Smooth muscle cell of the pulmonary artery (primary cell): ENCODE measurements at places on chromosomes 13 and 19. TPM values are rescaled to one million over a fixed set of nuclear protein-coding genes. Genes with fewer than 3 reads are reported as not detected.

Gene NOVA2
- 0.20 and 1.1 TPM in 2 replicates for total RNA-seq

Gene CD22
- 0.40 and 0.78 TPM in 2 replicates for total RNA-seq

Gene EDDM13
- not detected in 2 replicates for total RNA-seq

Gene MARCHF2
- 70.0 and 76.5 TPM in 2 replicates for total RNA-seq

Gene ZNF878
- 0.07 and 0.20 TPM in 2 replicates for total RNA-seq

Gene ACP7
- 0.13 and 11.4 TPM in 2 replicates for total RNA-seq

Gene ZNF229
- total RNA-seq = 11.6 and 14.9 TPM in 2 replicates

Gene SIGLECL1
- total RNA-seq = not detected in 2 replicates

Gene ZNF579
- total RNA-seq = 4.1 and 9.1 TPM in 2 replicates

Gene ZFP30
- total RNA-seq = 14.9 and 17.1 TPM in 2 replicates

Gene GDF15
- 78.5 and 124 TPM in 2 replicates for total RNA-seq

Gene BRD4
- 25.9 and 32.2 TPM in 2 replicates for total RNA-seq

Gene UBE2L5
- total RNA-seq = 0.07 TPM in 1 of 2 replicates, not detected in the other

Gene GIPC3
- total RNA-seq = 0.07 and 0.10 TPM in 2 replicates

Gene RASGRP4
- total RNA-seq = not detected in 2 replicates

Gene LILRB4
- total RNA-seq = not detected in 2 replicates

Gene VSTM2B
- not detected in 2 replicates for total RNA-seq

Gene KCTD12
- total RNA-seq = 46.5 and 47.1 TPM in 2 replicates

Gene ERICH6B
- total RNA-seq = not detected in 2 replicates

Gene PSG3
- total RNA-seq = not detected in 2 replicates

Gene CCDC8
- 20.0 and 21.8 TPM in 2 replicates for total RNA-seq

Gene ZNF730
- total RNA-seq = 0.17 and 0.26 TPM in 2 replicates

Gene OR4F17
- total RNA-seq = not detected in 2 replicates

Gene RNF17
- total RNA-seq = 0.98 TPM in 1 of 2 replicates, not detected in the other

Gene LGI4
- total RNA-seq = 0.59 and 1.5 TPM in 2 replicates

Gene SPIB
- not detected in 2 replicates for total RNA-seq

Gene NLRP11
- not detected in 2 replicates for total RNA-seq

Gene RFPL4A
- not detected in 2 replicates for total RNA-seq

Gene PROZ
- total RNA-seq = not detected in 2 replicates

Gene SBK2
- total RNA-seq = 0.13 TPM in 1 of 2 replicates, not detected in the other

Gene TINCR
- total RNA-seq = 0.13 and 0.66 TPM in 2 replicates

Gene ZNF563
- 4.7 and 5.0 TPM in 2 replicates for total RNA-seq

Gene ONECUT3
- not detected in 2 replicates for total RNA-seq

Gene RPL13A
- 1,440 and 2,433 TPM in 2 replicates for total RNA-seq

Gene ZFP28
- total RNA-seq = 9.2 and 10.2 TPM in 2 replicates

Gene PSG5
- total RNA-seq = 0.26 and 6.9 TPM in 2 replicates

Gene LHFPL6
- total RNA-seq = 55.8 and 121 TPM in 2 replicates

Gene CEACAM16
- total RNA-seq = not detected in 2 replicates

Gene LIPE
- total RNA-seq = 2.6 and 3.0 TPM in 2 replicates

Gene LGALS7B
- not detected in 2 replicates for total RNA-seq

Gene ZNF578
- total RNA-seq = 4.6 and 5.5 TPM in 2 replicates

Gene CDX2
- not detected in 2 replicates for total RNA-seq

Gene F10
- 11.8 and 25.5 TPM in 2 replicates for total RNA-seq

Gene PRSS57
- not detected in 2 replicates for total RNA-seq

Gene ZSWIM9
- total RNA-seq = 5.3 and 6.9 TPM in 2 replicates
